NCI-H526 treated with DMSO at 0.1 percent for 48 hours (cell line): ENCODE measurements at places on chromosomes 13 and 19.

- DNase-seq = no peak
These were observed 9.2 kb downstream of the NOSIP start for GRCh38 chr19:49570997-49571676.

- no peak for DNase-seq
These were observed 22.7 kb upstream of the MAB21L1 start for GRCh38 chr13:35499196-35499662.

DNA sequence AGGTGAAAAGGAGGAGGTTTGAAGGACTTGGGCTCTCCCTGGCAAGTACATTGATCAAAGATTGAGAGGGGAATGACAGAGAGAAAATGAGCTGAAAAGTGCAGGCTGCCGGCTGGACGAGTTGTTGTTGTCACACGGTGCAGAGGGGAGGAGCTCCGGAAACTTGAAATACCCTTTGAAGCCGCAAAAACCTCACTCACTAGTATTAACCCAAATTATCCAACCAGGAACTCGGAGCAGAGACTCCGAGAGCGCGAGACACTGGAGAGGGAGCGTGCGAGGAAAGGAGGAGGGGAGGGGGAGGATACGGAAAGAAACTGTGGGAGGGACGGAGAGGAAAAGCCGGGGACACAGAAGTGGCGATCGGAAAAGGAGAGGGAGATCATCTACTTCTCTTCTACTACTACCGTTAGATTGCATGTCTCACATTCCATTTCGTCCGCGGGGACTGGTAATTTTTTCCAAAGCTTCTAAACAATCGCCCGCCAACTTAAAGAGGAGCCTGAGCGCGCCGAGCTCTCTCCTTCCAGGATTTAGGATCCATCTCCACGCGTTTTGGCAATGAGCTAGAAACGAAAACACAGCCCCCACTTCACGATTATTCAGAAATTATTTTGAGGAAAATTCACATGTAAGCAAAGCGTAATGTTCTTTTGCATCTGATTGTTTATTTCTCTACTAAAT is at the start of gene DACH1:
Gene DACH1 (minus strand): TSS at position 74 of the 684 bp plus-strand sequence.
- DNase-seq = peak; percentile 40

DNA sequence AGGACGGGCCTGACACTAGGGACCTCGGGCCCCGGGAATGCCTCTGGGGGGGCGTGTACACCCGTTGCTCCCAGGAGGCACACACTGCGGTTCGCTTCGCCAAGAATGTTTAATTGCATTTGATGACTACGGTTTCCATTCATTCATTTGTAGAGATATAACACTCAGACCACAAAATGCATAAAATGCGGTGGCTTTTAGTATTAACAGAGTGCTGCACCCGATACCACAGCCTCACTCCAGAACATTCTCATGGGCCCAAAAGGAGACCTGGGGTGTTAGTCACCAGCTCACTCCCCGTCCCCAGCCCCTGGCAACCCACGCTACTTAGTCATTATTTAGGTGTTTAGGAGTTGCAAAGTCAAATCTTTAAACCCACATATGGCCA is 21.8 kb downstream of the HCN2 start:
- no peak for DNase-seq

- no peak for DNase-seq
These were observed 328.9 kb downstream of the DIAPH3 start for GRCh38 chr13:59834801-59835200.

GRCh38 chr13:109002934-109003333 is 373.5 kb downstream of the MYO16 start:
- DNase-seq = no peak

GRCh38 chr13:36865265-36865664 is 46.2 kb downstream of the RFXAP start:
- no peak for DNase-seq

DNA sequence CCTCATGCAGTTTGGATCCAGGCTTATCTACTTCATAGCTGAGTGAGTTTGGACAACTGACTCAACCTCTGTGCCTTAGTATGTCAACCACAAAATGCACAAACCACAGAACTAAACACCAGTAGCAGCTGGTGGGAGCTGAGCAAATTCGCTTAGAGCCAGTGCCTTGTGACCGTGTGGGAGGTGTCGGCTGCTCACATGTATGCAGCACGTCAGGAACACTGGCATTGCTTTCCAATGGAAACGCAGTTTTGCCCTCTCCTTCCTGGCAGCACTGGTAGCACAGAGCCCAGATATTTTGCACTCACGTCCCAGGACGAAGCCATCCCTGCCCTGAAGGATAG is 8.3 kb upstream of the NTN5 start:
- DNase-seq = no peak

DNA sequence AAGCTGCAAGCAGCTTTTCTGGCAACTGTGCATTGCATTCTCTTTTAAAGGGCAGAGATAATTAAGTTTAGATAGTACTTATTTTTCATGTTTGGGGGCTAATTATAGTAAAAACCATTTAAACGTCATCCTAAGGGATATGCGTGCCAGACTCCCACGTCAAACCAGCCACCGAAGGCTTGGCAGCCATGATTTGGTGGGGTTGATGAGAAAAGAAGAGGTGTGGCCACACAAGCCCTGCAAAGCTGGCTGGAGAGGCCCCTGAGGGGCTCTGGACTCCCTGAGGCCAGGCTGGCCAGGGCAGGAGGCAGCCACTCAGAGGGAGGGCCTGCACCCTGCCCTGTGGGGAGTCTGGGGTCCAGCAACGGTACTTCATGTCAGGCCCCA is 17.5 kb downstream of the PEPD start:
- DNase-seq = no peak

DNA sequence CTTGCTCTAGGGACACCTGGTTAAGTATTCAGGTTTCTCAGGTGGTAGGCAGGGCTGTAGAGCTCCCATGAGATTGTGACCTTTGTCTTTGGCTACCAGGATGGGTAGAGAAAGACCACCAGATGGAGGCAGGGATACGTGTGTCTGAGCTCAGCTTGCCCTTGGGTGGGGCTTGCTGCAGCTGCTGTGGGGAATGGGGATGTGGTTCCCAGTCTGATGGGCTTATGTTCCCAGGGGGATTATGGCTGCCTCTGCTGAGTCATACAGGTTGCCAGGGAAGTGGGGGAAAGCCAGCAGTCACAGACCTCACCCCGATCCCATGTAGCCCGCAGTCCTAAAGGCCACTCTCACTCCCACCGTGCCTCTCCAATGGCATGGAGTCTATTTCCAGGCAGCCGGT is 659.9 kb upstream of the KLF12 start:
- DNase-seq = no peak

DNA sequence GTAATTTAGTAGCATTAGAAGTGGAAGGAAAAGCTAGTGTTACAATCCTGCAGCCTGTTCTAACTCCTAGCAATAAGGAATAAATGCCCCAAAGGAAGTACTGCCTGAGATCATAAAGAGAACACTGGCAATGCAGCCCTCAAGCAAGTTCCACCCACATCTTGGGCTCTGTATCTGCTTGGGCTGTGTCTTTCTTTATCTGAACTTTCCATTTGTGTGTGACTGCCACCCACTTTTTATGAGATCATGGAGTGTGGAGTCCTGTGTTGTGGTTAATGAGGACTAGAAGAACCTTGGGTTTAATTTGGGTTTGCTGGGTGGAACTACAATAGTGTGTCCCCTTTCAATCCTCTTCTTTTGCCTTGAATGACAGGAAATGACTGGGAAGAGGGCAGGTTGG is 38.2 kb downstream of the RFXAP start:
- no peak for DNase-seq

DNA sequence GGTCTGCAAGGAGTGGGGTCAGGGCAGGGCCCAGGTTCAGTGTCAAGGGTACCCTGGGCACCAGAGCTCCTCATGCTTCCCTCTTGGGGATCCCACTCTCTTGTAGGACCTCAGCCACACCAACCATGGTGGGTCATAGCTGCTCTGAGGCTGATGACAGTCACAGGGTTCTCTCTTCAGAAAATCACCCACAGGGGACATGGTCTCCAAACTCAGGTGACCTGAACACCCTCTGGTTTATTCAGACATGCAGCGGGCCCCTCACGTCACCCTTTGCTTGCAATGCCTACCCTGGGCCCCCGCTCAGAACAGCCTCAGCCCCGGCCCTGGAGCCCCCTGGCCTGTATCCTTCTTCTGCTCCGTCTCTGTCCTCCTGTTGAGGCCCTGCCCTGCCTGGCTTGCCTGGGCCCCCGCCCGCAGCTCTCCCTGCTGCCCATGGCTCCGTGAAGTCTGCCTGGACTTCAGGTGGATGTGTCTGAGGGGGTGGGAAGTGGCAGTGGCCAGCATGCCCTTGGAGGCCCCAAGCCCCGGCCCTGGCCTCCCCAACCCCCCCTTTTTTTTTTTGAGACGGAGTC is 20.4 kb downstream of the CHERP start:
- DNase-seq = no peak

DNA sequence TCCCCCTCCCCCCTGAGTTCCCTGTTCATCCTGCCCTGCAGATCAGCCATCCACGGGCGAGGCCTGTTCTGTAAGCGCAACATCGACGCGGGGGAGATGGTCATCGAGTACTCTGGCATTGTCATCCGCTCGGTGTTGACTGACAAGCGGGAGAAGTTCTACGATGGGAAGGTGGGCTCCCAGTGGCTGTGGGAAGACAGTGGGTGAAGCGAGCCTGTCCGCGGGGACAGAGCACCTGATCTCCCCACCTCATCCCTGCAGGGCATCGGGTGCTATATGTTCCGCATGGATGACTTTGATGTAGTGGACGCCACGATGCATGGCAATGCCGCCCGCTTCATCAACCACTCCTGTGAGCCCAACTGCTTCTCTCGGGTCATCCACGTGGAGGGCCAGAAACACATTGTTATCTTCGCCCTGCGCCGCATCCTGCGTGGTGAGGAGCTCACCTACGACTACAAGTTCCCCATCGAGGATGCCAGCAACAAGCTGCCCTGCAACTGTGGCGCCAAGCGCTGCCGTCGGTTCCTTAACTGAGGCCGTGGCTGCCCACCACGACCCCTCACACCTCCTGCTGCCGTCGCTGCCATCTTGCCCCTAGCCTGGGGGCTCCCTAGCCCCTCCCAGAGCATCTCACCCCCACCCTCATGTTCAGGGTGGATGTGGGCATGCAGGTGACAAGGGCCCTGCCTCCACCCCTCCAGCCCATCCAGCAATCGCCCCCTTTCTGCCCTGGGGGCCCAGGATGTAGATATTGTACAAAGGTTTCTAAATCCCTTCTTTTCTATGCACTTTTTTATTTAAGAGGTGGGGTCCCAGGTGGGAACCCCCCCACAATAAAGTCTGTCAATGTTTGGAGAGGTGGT is 4.0 kb downstream of the IGFLR1 start:
- no peak for DNase-seq

GRCh38 chr19:12270854-12271253 is 23.8 kb downstream of the ZNF44 start:
- no peak for DNase-seq

DNA sequence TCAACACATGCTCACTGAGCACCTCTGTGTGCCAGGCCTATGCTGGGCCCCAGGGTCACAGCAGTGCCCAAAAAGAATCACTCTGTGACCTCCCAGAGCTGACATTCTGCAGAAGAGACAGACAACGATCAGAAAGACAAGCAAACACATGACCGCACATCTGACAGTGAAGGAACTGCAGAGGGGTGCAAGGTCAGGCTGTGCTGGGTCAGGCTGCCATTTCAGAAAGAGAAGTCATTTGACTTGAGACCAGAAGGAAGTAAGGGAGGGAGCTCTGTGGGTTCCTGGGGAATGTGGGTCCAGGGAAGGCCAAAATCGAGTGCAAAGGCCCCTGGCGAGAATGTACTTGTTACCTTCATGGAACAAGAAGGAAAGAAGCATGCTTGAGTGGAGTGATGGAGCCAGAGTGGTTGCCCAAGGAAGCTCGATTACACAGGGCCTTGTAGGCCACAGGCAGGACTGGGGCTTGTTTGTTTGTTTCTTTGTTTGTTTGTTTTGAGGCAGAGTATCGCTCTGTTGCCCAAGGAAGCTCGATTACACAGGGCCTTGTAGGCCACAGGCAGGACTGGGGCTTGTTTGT is 11.4 kb upstream of the CD22 start:
- no peak for DNase-seq

- no peak for DNase-seq
These were observed 51.3 kb downstream of the GPALPP1 start for GRCh38 chr13:45040622-45041021.

- DNase-seq = no peak
These were observed 61.2 kb downstream of the KLF2 start for GRCh38 chr19:16385821-16386220.

DNA sequence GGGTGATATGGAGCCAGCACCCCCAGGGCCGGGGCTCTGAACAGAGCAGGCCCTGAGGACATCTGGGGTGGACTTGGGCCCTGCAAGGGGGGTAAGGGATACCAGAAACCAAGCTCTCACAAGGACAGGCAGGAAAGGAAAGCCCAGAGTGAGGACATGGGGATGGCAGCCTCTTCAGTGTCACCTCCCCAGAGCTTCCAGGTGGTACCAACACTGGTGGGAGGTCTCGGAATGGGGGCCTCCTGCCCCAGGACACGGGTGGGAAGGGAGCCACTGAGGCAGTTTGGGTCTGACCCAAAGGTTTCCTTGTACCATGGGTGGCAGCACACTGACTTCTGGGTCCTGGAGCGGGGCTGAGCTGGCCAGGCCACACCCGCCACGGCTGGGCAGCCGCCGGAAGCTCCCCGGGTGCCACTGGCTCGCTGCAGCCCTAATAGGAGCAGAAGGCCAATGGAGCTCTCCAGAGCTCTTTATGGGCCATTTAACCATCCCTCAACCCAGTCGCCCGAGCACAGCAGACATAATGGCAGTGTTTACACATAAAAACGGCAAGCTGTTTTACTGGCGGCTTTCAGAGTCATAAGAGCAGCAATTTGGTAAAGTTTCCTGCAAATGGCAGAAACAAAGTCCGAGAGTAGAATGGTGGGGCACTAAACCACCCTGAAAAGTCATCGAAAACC is 59.3 kb downstream of the PEPD start:
- DNase-seq = no peak
